ENCODE measurements at places on chromosomes 12 and 14.

GRCh38 chr12:27279826-27280225 lies 35.7 kb downstream of the STK38L start:
- DNase-seq: no peak

- DNase-seq: no peak
Measured at GRCh38 chr12:20507056-20507455, 138.7 kb downstream of the PDE3A start.

DNA sequence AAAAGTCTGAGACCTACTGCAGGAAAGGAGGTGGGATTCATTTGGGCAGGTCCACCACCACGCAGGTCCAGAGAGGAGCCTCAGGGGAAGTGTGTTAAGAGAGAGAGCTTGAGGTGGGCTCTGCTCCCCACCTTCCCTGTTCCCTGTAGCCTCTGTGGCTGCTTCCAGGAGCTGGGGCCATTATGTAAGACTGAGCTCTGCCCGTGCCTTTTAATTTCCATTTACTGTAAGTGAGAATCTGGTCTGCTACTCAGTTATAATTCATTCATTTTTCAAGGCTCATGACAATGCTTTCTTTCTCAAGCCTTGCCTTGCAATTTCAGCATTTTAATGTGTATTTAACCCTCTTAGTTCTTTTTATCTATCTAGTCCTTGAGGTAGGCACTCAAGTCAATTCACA lies 8.3 kb downstream of the SLC4A8 start:
- no peak for DNase-seq

DNA sequence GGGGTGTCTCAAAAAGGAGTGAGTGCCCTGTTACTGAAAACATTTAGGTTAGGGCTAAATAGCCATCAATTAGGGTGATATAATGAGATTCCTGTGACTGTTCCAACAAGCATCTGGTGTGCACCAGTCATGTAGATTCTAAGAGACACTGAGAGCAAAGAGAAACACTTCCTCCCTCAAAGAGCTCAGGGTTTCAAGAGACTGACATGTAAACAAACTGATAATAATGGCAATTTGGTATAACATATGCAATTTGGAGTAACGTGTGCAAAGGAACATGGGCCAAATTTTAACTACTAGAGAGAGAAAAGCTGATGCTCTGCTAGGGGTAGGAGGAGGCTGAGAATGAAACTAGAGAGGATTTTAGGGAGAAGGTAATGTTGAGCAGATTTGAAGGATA lies 237.1 kb downstream of the BMP4 start:
- no peak for DNase-seq

DNA sequence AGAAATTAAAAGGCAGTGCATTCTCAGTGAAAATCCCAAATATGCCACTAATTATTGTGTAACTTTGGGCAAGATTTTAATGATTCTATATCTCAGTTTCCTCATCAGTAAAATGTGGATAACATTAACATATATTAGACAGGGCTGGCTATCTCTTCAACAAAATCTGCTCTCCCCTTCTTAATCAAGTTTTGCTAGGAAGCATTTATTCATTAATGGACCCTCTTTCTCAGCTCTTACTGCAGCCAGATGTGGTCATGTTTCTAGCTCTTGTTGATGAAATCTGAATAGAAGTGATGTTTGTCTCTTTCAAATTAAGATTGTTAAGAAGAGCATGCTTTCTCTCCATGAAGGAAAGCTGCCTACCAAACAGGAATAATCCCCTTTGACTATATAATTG lies 84.4 kb upstream of the PPFIA2 start:
- no peak for DNase-seq

- DNase-seq: no peak
Measured at GRCh38 chr12:32419520-32419960, 20.2 kb downstream of the FGD4 start.

DNA sequence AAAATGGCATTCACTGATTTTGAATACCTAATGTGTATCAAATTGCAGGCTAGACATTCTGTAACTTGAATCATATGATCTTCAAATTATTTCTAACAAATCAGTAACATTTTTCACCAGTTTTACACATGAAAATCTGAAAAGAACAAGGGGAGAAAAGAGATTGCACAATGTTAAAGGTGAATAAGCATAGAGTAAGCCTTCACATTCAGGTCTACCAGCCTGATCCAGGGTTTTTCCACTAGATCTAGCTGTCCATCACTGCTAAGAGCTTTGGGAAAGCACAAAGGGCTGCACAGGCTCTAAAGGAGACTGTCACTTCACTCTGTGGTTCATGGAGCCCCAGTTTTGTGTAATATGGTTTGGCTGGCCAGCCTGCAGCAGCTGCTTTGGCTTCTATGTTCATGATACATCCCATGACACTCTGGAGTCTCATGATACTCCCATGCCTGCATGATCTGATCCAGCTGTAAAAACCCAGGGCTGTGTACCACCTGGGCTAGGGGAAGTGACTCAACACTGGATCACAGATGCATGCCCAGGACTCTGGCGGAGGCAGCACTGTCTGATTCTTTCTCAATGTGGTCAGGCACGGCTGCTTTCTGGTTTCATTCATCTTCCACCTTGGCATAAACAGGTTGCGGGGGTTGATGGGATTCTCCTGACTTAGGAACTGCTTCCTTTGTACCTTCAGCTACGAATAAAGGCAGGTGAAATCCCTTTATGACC lies 859.7 kb downstream of the GALC start:
- DNase-seq: peak; percentile 42

DNA sequence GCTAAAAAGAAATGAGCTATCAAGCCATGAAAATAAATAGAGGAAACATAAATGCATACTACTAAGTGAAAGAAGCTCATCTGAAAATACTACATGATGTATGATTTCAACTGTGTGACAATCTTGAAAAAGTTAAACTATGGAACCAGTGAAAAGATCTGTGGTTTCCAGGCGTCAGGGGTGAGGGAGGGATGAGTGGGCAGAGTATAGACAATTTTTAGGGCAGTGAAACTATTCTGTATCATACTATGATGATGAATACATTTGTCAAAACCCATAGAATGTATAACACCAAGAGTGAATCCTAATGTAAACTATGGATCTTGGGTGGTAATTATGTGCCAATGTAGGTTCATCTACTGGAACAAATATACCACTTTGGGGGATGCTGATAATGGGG lies 21.3 kb downstream of the SPX start:
- DNase-seq: no peak

GRCh38 chr12:132441871-132442863 lies 47.8 kb upstream of the FBRSL1 start:
- DNase-seq: no peak

DNA sequence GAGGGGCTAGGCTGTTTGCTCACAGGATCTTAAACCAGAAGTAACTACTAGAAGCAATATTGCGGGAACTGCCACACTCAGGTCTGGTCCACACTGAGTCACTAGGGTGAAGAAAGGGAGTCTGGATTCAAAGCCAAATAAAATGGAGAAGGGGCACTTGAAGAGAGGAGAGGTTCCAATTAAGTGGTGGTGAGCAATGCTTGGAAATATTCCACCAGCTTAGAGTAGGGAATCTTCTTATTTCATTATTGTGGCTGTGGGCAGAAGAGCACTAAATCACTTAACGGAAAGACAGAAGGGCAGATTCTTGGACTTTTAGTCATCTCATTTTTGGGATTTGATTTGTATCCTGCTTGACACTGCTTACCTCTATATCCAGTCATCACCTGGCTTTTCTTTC lies 48.6 kb upstream of the PPP1R12A start:
- DNase-seq: no peak

DNA sequence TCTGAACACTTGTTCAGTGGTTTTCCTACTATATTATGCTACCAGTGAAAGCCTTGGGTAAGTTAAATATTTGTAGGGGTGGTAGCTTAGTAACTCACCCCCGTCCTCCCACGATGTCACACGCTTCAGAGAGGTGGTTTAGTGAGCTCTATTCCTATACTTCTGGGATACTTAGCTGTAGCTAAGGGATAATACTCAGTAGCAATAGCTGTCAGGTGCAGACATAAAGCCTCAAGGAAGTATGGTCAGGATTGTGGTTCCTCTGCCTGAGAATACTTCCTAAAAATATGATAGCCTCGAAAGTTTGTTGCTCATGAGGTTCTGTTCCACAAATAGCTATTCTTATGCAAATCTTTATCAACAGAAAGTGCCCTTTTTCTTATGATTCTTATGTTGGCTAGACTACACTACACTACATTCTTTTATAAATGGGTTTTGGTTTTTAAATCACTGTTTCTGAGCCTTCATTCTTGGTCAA lies 11.9 kb downstream of the DLST start:
- no peak for DNase-seq

- DNase-seq: no peak
Measured at GRCh38 chr14:89277203-89277602, 139.8 kb downstream of the FOXN3 start.

DNA sequence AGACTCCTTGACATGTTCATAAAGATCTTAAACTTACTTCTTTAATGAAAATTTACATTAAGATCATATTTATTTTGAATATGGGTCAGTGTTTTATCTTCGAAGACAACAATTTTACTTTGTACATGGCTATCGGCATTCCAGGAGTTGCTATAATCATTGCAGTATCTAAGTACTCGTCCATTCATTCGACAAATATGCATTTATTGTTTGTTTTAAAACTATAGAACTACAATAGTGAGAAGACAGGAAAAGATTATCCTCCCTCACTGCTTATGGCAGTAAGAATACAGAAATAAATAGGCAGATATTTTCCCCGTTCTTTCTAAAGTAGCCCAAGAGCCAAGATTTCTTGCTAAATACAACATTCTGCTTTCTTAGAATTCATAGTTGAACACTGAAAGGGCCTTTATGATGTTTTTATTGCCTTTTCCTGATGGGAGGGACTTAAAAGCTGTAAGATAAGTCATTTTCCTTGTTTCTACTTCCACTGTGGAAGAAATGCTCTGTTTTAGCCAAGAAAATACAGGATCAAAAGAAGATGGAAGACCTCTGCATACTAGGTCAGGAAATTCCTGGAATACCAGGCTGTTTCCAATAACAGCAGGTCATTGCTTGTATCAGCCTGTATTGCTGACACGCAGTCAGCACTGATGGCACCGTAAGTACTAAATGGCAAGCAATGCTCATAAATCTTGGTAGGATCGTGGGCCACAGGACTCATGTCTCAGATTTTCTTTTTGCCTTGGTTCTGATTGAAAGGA lies 521.0 kb upstream of the ATP2B1 start:
- DNase-seq: peak; percentile 39

GRCh38 chr12:2373307-2373706 lies 320.5 kb downstream of the CACNA1C start:
- no peak for DNase-seq

DNA sequence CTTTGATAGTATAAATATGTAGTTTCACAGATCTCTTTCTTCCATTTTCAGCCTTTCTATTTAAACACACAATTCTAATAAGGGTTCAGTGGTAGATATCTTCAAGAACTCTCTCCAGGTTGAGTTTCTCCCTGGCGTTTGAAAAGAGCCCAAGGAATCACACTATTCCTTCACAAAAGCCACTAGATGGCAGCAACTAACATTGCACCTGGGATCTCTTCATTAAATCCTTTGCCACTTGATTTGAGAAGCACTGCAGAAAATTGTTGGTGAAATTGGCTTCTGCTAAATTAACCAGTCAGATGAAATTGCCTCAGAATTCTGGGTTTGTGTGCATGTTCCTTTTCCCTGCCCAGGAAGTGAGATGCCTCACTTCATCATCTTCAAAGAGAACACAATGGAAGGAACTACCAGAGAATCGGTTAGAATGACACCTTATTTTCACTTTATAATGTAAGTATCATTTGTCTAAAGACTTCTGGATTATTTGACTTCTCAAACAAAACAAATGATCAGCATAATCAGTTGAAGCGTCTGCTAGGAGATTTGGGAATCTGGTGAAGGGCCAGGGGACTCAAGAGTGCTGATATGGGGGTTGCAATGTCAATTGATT lies 6.8 kb downstream of the CCDC198 start:
- no peak for DNase-seq
